ENCODE measurements at places on chromosomes 4 and X.

GRCh38 chrX:39513836-39514235 lies 583.9 kb downstream of the BCOR start:
- no peak for DNase-seq

DNA sequence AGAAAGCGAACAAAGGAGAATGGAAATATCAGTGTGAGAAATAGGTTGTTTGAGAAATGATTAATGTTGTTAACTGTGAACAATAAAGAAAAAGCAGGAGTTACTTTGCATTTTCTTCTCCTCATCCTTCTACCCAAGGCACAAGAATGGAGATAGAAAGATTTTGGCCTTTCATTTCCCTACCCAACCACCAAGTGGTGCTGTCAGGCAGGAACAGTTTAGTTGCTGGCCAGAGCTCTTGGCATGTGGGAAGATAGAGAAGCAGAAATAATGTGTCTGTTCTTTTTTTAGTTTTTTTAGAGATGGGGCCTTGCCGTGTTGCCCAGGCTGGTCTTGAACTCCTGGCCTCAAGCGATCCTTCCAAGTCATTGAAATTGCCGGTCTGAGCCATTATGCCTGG lies 12.8 kb downstream of the HOPX start:
- DNase-seq = peak; percentile 55

GRCh38 chr4:174198828-174199227 lies 84.6 kb downstream of the FBXO8 start:
- DNase-seq = no peak

DNA sequence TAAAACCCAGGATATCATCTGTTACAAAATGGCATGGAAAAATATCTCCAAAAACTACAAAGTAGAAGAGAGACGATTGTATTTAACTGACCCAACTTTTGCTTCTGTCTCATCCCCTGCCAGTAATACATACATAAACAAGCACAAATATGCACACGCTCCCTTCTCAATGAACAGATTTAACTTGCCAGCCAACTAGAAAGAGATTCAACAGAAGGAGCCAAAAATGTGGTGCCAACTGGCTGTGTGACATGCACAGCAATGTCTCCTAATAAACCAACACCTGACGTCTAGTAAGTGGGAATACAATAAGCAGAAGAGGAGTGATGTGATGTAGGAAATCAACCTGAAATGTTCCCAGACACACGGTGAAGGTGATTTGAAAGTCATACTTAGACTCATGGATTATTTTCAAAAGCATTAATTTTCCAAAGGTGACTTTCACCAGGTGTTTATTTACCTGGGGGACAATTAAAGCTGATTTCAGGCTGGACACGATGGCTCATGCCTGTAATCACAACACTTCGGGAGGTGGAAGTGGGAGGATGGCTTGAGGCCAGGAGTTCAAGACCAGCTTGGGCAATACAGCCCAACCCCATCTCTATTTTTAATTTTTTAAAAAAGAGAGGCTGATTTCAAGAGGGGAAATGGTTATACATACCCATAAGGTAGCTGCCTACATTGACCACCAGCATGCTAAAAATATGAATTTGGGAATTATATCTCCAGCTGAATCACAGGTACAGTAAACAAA lies 33.7 kb downstream of the SH3RF1 start:
- DNase-seq = no peak

DNA sequence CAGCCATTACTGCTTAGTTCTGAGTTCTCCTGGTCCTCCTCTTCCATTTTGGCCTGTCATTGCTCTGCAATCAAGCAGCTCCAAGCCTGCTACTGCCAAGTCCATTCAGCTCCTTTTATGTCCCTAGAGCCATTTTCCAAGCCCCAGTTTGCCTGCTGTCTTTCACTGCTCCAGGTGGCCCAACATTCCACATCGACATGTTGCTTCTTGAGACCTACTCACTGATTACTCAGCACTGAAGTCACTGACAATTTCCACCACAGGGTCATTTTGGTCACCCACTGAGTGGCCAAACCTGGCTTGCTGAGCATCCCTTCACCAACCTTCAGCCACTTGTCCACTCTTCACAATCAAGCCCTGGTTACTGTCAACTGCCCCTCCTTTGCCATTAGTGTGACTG lies 27.2 kb downstream of the LRIT3 start:
- DNase-seq = no peak

- DNase-seq = no peak
These were observed 484.5 kb downstream of the IL15 start for GRCh38 chr4:142120921-142121320.

DNA sequence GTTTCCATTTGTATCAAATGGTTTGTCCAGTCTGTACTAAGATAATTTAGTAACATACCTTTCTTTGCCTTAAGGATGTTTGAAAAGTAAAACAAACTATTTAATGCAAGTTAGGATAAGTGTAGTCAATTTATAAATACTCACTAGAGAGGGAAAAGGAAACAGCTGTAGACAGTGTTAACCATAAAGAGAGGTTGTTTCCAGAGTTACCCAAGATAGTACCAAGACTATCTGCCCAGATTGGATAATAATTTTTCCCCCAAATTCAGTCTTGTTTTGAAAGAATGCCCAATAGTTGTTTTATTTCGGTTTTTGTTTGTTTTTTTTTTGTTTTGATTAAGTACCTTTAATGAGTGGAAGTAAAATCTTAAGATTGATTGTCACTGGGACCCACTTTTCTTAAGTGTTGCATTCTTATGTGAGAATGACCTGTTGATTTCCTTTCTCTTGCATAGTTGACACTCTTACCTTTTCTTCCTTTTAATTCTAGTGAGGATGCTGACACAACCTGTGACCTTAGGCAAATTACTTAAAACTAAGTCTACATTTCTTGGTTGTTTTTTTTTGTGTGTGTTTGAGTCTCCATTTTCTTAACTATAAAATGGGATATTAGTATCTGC lies 12.8 kb downstream of the AFF1 start:
- DNase-seq = no peak

DNA sequence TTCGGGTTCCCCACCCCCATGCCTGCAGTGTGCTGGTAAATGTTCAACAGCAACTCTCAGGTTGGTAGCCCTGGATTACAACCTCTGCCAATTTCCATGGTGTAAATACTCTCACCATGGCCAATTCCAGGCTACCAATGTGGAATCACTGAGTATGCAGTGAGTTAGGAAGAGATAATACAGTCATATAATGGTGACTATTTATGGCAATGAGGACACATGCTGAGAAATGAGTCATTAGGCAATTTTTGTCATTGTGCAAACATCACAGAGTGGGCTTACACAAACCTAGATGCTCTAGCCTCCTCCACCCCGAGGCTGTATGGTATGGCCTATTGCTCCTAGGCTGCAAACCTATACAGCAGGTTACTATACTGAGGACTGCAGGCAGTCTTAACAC lies 4.6 kb upstream of the CLDN24 start:
- DNase-seq = no peak

DNA sequence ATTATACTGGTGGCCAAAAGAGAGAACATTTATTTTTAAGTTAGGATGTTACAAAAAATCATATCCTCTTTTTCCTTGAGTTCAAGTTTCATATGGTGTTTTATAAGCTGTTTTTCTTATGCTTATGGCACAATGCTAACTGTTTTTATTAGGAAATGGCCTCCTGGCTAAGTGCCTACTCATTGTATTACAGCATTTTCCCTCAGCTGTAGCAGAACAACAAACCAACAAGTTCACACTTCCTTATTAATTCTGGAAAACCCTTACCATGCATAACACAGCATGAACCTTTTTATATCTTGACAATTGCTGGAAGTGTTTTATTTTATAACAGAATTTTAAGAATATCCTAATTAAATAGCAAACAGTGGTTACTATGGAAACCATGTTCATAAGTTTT lies 165.8 kb downstream of the GASK1B start:
- DNase-seq = no peak

DNA sequence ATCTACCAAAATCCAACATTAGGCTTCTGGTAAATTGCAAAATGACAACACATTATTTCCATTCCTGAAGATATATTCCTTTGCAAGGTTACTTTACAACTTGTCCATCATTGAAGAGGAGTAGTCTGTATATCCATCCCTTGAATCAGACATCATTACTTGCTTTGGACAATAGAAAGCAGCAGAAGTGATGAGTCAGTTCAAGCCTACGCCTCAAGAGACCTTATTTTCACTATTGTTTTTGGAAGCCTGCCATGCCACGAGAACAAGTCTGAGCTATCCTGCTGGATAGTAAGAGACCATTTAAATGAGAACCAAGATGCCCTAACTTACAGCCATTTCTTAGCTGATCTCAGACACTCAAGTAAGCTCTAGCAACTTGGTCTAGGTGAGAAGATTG lies 246.0 kb upstream of the HHIP start:
- DNase-seq = no peak
